ENCODE measurements at places on chromosomes 5 and 9. TPM values are rescaled to one million over a fixed set of nuclear protein-coding genes. Genes with fewer than 3 reads are reported as not detected.

The GOLGA1 gene
- total RNA-seq, result 24.6 TPM

- no peak overlapping the region for H3K27ac ChIP-seq
- no peak for DNase-seq
- H3K4me3 ChIP-seq, result no peak overlapping the region
- H3K36me3 ChIP-seq, result no peaks in the 10 kb centered on the region
- no peaks in the 10 kb centered on the region for H3K27me3 ChIP-seq
Observed at GRCh38 chr5:5616247-5616895, 193.9 kb downstream of the ICE1 start.

- no peaks in the 10 kb centered on the region for H3K36me3 ChIP-seq
- H3K4me1 ChIP-seq, result no peaks in the 10 kb centered on the region
- H3K4me3 ChIP-seq, result no peak overlapping the region
- DNase-seq, result no peak
- no peak overlapping the region for H3K27ac ChIP-seq
- H3K27me3 ChIP-seq, result no peaks in the 10 kb centered on the region
Observed at GRCh38 chr5:137344723-137345322, 154.3 kb downstream of the SPOCK1 start.

The SPATA31A3 gene
- total RNA-seq, result not detected

The PCDHGA1 gene
- total RNA-seq, result 0.53 TPM

- no peak overlapping the region for H3K27ac ChIP-seq
- peak overlapping the region; percentile 69 for H3K4me3 ChIP-seq
- no peaks in the 10 kb centered on the region for H3K27me3 ChIP-seq
Observed at GRCh38 chr9:135907006-135907430, 328 bp downstream of the CAMSAP1 start.

- peaks cover 12% of the 10 kb centered on the region for H3K4me1 ChIP-seq
- no peaks in the 10 kb centered on the region for H3K27me3 ChIP-seq
- H3K27ac ChIP-seq, result no peak overlapping the region
Observed at GRCh38 chr5:14240359-14240758, 97.2 kb downstream of the TRIO start.

DNA sequence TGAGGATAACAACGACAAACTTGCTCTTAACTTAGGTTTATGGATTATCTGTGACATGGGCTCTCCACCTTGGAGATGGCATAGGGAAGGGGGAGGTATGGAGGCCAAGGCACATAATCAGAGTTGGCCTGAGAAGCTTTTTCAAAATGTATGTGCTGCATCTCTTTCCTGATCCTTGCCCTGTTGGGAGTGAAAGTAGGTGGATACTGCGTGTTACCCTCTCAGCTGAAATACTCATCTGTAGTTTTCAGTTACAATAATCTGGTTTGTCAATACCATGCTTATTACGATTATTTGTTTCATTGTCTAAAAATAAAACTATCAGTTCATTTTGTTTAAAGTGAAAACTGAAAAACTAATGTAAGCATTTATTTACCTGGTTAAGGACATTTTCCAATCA is 86.7 kb downstream of the SLC44A1 start:
- H3K4me3 ChIP-seq, result no peak overlapping the region
- peaks cover 19% of the 10 kb centered on the region for H3K4me1 ChIP-seq
- no peak overlapping the region for H3K27ac ChIP-seq
- no peak for DNase-seq

The DND1 gene
- total RNA-seq, result 1.2 TPM

The ANKH gene
- 53.7 TPM for total RNA-seq

The COL23A1 gene
- total RNA-seq, result 1.2 TPM

GRCh38 chr5:143213851-143214363 is 189.6 kb downstream of the NR3C1 start:
- no peak overlapping the region for H3K27ac ChIP-seq
- DNase-seq, result no peak
- peaks cover 5% of the 10 kb centered on the region for H3K36me3 ChIP-seq
- no peaks in the 10 kb centered on the region for H3K27me3 ChIP-seq
